RWPE1 (cell line): ENCODE measurements at places on chromosomes 16 and 17.

GRCh38 chr16:26709175-26709574 lies 357.6 kb upstream of the C16orf82 start:
- no peak for DNase-seq

DNA sequence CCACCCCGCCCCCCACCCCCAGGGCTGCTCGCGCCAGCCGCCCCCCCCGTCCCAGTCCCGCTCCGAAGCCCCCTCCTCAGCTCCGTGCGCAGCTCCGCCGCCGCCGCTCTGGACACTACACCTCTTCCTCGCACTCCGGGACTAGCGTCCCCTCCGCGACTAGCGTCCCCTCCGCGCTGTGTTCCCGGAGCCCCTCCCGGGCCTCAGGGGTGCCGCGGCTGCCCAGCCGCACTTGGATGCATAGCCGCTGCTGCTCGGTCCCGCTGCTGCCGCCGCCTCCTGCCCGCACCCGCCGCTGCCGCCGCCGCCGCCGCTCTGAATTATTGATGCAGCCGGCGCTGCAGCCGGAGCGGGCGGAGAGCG lies at the start of gene CBLN1:
CBLN1 (minus strand) TSS at position 359 of the 363 bp plus-strand sequence. CDS start 373 bp downstream, outside the sequence.
- no peak for DNase-seq

- DNase-seq: no peak
Measured at GRCh38 chr17:78697554-78698343, 84.3 kb downstream of the CYTH1 start.

- DNase-seq: no peak
Measured at GRCh38 chr16:11076259-11077018, 132.1 kb downstream of the CLEC16A start.

GRCh38 chr16:56961851-56962281 lies at the start of gene CETP:
TSS of gene CETP (plus strand) at chr16:56961950. CDS start at chr16:56961980, 30 bp downstream.
- no peak for DNase-seq

DNA sequence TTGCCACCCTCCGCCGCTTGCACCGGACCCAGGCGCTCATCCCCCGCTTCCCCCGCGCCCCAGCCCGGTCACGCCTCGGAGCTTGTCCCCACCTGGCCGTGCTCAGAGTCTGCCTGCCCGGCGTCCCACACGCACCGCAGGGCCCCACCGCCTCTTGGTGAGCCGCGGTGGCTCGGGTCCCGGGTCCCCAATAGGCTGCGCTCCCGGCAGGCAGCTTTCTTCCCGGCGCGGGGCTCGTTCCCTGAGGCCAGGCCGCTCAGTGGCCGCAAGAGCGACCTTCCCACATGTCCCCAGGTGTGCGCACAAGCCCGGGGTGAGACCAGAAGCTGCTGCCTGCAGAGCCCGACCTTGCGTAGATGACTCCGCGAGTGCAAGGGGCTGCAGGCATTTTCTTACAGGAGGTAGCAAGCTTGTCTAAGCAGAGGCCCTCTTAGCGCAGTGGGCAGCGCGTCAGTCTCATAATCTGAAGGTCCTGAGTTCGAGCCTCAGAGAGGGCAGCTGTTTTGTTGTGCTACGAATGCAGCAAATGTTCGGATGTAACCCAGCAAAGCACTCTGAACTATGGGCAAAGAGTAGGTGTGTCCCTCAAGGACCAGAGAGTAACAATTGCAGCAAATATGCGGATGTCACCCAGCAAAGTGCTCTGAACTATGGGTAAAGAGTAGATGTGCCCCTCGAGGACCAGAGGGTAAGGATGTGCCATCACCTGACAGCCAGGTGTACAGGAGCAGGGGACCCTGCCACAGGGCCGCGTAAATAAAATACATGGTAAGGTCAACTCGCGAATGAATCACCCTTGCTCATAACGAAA lies 15.6 kb downstream of the TLE7 start:
- DNase-seq: peak; percentile 60

- no peak for DNase-seq
Measured at GRCh38 chr16:86572606-86573005, 5.7 kb upstream of the FOXL1 start.

GRCh38 chr17:48126532-48126850 lies 18.9 kb downstream of the SNX11 start:
- no peak for DNase-seq

GRCh38 chr16:411576-412265 lies 10.0 kb downstream of the DECR2 start:
- DNase-seq: no peak

DNA sequence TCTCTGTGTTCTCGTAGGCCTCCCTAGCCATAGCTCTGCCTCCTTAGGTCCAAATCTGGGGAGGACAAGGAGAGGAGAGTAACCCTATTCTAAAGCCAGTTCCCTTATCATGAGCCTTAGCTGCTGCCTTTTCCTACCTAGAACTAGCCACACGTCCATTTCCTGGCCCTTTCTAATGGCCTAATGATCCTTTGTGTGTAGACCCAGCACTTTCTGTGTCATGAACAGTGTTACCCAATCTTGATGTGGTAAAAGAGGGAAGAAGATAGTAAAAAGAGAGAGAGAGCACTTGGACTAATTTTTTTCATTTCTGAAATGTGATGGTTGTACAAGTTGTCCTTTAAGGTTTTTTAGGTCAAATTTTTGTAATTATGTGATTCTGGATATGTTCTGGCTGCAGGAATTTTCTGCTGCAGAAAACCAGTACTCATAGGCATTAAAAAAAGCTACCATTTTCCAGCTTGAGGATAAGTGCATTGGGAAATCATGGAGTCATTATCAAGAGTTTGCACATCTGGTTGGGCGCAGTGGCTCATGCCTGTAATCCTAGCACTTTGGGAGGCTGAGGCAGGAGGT lies 18.2 kb downstream of the CASC3 start:
- no peak for DNase-seq

DNA sequence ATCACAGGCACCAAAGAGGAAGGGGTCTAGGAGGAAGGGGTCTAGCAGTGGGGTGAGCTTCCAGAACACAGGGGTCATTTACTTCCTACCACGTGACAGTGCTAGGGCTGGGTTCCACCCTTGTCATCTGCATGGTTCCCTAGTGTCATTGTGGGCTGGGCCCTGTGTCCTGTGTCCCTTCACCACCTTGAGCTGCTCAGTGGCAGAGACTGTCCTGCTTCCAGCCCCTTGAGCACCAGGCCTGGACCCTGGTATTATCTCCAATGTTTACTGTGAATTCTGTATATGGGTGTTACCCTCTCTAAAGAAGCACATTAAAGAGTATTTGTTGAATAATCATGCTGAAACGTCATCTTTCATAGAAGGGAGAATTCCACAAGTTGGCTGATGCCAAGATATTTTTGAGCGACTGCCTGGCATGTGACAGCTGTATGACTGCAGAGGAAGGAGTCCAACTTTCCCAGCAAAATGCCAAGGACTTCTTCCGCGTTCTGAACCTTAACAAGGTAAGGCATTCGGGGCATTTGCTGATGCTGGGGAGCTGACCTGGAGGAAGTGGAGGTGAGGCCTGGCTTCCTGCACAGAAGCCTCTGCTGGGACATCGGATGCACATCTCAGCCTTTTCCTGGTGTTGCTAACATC lies 5.5 kb downstream of the NARF start:
- DNase-seq: no peak

- DNase-seq: no peak
Measured at GRCh38 chr17:49404361-49404760, 10.3 kb downstream of the PHB1 start.

- DNase-seq: no peak
Measured at GRCh38 chr17:83177611-83178532, 98.5 kb downstream of the METRNL start.

DNA sequence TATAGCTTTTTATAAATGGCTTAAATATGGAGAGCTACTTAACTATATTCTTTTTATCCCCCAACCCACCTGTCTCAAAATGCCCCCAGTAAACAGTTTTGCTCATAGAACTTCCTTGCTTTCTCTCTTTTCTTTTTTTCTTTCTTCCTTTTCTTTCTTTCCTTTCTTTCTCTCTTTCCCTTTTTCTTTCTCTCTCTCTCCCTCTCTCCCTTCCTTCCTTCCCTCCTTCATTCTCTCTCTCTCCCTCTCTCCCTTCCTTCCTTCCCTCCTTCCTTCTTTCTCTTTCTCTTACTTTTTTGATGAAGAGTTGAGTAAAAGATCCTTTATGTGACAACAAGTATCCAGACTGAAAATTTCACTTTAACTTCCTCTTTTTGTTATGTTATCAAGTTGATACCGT lies 48.2 kb downstream of the KCNJ2 start:
- no peak for DNase-seq

DNA sequence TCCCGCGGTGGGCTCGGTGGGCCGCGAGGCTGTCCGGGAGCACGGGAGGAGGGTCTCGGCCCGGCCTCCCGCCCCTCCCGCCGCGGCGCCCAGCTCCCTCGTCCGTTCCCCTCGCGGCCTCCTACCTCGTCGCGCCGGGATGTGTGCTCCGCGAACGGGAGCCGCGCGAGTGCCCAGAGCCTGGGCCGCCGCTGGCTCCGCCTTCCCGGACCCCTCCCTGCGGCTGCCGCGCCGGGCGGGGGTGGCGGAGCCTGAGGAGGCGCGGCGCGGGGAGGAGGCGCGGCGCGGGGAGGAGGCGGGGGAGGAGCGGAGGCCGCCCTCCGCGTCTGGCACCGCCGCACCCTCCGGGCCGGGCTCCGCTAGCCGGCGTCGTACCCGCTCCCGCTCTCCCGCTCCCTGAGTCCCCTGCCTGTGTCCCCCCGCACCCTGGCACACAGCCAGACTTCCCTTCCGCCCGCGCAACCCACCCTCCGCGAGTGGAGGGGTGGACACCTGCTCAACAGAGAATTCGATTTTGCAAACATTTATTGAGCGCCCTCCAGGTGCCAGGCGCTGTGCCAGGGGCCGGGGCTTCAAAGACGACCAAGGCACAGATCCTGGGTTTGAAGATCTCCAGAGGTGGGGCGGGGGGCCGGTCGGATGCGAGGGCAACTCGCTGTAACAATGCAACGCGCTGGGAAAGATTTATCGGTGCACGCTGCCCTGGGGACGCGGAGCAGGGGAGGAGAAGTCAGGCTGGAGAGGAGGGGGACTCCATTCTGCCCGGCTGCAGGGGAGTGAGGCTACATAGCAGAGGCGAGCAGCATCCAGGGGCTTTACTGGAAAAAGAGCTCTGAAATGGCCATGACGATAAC lies at the start of gene MPP3:
MPP3 (minus strand) TSS at position 171 of the 854 bp plus-strand sequence. CDS start 1,240 bp downstream, outside the sequence.
- DNase-seq: peak; percentile 91

DNA sequence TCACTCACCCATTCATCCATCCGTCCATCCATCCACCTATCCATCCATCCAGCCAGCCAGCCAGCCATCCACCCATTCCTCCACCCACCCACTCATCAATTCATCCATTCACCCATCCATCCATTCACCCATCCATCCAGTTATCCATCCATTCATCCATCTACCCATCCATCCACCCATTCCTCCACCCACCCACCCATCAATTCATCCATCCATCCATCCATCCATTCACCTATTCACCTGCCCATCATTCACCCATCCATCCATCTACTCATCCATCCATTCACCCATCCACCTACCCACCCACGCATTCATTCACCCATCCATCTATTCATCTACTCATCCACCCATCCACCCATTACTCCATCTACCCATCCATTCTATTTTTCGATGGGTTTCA lies 43.6 kb upstream of the JPH3 start:
- DNase-seq: no peak
